AG09319 (cell line): ENCODE measurements at places on chromosomes 5 and 9.

DNA sequence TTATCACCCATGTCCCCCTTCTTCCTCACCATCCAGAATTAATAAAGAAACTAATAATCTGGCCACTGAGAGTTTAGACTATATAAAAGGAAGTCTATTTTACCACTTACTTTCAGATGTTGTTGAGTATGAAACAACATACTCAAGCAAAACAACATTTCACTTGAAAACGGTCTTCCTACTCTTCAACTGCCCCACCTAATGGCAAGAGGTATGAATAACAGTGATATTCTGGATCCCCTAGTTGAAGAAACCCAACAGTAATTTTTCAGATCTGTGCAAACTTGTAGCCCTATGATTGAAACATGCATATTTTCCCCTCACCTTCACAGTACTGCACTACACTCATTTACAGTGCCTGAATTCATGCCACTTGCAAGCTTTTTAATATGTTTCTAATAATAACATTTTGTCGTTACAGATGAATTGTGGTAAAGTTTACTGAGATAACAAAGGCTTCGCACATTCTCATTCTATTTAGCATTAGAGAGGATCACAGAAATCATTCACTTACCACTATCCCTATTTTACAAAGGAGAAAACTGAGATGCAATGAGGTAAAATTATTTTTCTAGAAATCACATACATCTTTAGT, 267.9 kb upstream of the PDE4D start:
- no peak for DNase-seq

- DNase-seq: no peak
These were observed 231.1 kb downstream of the FAM170A start for GRCh38 chr5:119860463-119860862.

GRCh38 chr5:169686137-169686536, 49.1 kb downstream of the DOCK2 start:
- DNase-seq: no peak

- DNase-seq: no peak
These were observed at the start of gene SHROOM1 for GRCh38 chr5:132830436-132831094. Gene SHROOM1, minus strand, starts transcription at chr5:132830647. Its CDS starts 4,507 bp downstream, at chr5:132826140.

- DNase-seq: no peak
These were observed 238.6 kb downstream of the ADAMTS6 start for GRCh38 chr5:65243161-65243560.

DNA sequence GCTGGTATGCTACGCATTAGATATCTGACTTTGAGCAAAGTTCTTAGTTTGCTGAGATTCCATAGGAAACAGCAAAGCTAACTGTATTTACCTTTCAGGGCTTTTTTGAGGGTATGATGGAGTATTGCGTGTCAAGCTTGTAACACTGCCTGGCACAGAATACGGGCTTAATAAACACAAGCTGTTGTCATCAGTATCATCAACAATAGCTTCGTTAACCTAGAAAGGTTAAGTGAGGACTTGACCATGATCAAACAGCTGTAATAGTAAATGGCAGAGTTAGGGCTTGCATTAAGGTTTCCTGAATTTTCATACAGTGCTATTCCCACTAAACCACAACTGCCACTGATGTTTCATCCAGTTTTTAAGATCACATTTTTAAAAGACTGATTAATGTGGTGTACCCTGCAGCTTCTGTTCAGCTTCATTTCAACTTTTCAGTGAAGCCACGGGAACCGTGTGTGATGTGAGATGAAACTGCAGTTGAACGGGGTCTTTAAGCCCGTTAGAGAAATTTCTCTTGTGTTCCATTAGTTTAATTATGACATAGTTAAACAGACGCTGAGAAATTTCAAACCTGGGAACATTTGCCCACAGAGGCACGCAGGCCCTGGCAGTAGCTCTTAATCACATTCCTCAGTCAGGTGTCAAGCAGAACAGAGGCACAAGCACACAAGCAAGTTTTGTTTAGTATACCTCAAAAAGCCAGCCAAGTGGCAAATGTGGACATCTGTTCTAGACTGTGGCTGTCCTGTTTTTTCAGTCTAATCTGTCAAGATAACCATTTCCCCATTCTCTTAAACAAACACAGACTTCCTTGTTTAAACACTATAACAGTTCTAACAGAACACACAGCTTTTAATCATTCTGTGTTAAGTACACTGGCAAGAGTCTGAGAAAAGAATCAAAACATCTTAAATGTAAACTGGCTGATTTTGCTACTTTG, 147.1 kb downstream of the ZNF608 start:
- no peak for DNase-seq
